GM19239 (cell line): ENCODE measurements at places on chromosomes 2 and 18.

DNA sequence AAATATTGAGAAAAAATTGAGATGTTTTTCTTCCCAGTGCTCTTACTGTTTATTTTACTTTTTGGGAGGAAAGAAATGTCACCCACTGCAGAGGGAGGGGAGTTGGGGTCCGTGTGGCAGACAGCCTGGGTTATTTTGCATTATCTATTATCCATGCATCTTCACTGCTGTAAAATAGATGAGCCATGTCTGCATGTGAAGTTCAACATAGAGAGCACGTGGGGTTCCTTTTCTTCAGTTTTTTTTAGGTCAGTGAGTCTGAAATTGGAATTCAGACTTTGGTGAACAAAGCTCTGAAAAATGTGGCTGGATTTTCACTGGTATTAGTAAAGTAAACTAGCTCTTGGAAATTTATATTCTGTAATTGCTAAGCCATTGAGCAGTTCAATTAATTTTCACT lies 2.4 kb downstream of the DCDC2C start:
- no peak for DNase-seq

DNA sequence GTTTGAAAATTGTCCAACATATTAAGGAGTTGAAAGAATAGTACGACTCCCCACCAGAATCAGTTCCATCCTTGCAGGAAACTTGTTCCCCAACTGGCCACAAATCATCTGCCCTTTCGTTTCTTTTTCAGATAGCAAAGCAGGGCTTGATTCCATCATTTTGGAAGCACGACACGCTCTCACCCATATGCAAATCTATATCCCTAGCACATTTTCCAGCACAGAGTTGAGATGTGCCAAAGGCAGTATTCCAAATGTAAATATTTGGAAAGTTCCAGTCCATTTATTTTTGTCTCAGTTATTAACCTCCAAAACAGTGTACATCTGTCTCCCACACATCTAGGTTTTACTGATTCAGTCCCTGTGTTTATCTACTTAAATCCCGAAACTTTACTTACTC lies 128.8 kb upstream of the BCL2L11 start:
- DNase-seq = no peak

GRCh38 chr2:126534478-126534877 lies 121.5 kb upstream of the GYPC start:
- DNase-seq = peak; percentile 1

DNA sequence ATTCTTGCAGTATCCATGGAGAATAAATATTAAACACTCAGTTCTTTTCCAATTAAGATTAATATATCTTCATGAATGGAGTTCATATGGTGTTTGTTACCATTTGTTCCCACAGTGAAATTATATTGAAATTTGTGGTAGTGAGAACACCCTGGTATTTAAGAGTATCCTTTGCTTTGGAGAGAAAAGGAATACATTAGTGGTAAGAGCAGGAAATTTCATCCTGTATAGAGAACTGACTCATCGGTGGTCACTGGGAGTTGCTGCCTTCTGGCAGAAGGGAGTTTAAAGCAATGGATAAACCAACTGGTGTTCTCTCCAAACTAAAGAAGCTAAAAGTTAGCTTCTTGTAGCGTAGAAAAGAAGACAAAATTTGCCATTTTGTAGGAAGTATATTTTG lies 107.3 kb downstream of the MYO1B start:
- no peak for DNase-seq

- no peak for DNase-seq
These were observed 122.2 kb downstream of the BIRC6 start for GRCh38 chr2:32478889-32479620.

DNA sequence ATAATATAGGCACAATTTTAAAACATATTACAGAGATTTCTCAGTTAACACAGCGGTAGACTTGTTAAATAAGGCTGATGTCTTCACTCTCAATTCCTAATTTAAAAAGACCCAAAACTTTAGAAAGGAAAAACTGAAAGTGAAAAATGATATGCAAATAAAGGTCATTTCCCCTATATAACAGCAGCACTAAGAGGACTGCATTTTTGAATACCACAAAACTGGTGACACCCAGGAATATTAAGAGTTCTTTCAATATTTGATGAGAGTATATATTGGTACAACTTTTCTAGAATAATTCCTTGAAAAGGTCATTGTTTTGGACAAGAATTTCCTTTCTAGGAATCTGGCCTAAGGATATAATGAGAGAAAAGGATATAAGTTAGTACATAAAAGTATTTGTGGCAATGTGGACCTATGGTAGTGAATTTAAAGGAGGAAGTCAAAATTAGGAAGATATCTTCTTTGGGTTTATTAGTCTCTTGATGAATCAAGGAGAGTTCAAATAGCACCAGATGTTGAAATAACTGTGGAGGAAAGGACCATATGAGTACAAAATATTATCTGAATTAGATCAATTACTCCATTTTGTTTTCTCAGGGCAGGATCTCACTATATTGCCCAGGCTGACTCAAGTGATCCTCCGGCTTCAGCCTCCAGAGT lies 70.3 kb downstream of the TMEM237 start:
- DNase-seq = no peak

GRCh38 chr2:155023674-155024073 lies 325.2 kb downstream of the KCNJ3 start:
- no peak for DNase-seq

DNA sequence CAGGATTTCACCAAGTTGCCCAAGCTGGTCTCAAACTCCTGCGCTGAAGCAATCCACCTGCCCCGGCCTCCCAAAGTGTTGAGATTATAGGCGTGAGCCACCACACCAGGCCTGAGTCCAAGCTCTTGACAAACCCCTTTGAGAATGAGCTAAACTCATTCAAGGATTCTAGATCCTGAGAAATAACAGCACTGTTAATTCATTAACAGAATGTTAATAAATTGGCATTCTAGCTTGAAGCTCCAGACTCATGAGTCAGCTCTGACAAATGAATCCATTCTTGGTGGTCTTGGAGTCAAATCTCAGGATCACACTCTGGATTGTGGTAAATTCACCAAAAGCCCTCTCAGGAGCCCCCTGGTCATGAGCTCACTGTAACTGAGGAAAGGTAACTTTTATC lies 1.8 kb downstream of the NARS1 start:
- no peak for DNase-seq
